ENCODE measurements at places on chromosomes 12 and 14.

DNA sequence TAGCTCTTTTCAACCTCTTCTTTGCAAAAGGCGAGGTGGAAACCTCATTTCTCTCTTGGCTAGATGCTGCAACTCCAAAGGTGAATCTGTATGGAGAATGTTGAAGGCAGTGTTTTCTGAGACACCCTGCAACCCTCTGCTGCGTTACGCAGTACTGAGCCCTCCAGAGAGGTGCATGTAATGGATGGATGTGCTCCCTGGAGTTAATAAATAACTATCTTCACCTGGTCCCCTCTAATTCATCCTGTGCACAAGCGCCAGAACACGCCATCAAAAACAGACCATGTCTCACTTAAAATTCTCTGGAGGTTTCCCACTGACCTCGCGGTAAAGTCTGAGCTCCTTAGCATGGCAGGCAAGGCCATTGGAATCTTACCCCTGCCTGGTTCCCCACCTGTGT lies 234.4 kb upstream of the PWP1 start:
- DNase-seq = no peak

GRCh38 chr12:114400361-114400811 lies 5.6 kb downstream of the TBX5 start:
- DNase-seq = no peak

DNA sequence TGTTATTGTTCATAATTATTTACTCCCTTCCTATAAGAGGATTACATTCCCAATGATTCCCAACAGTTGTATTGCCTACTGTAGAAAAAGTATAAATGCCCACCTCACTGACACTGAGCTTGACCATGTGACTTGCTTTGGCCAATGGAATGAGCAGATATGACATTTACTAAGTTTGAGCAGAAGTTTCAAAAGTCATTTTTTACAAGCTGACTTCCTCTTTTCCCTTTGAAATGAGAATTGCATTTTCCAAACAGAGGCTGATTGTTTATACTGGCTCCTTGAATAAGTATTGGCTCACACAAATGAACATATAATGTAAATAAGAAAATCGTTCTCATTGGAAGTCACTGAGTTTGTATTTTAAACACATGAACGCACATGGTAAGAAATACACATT lies 116.4 kb upstream of the LRFN5 start:
- no peak for DNase-seq

- no peak for DNase-seq
Observed at GRCh38 chr12:49655595-49656236, 32.4 kb downstream of the PRPF40B start.

DNA sequence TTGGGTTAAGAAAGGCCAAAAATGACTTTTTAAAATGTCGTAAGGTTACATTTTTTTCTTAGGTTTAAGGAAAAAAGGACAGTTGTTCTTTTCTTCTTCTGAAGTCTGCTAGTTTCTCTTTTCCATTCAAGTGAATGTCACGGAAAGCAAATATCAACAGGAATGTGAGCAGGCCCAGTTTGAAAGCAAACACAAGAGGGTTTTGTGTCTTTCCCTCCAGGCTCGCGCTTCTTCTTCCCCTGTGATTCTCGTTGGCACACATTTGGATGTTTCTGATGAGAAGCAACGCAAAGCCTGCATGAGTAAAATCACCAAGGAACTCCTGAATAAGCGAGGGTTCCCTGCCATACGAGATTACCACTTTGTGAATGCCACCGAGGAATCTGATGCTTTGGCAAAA lies 85.4 kb downstream of the LRRK2 start:
- no peak for DNase-seq

DNA sequence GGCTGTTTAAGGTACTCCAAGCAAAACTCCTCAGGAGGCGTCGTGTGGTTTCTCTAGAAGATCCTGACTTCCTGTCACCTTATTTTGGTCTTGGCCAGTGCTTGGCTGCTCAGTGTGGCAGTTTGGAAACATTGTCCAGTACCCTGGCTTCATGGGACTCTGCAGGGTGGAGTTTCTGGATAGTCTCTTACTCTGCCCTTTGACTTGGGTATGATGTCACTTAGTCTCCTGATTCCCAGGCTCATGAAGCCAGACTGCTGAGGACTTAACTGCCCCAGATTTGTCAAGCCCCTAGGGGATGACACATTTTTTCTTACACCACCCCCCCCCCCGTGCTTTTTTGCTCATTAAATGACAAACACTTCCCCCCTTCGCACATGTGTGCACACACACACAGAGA lies 82.7 kb downstream of the ADCK1 start:
- no peak for DNase-seq

- DNase-seq = no peak
Observed at GRCh38 chr12:124160097-124160756, 134.7 kb upstream of the RFLNA start.

GRCh38 chr12:106380954-106381353 lies 23.4 kb downstream of the POLR3B start:
- DNase-seq = no peak
